ENCODE measurements at places on chromosomes 12 and 14. TPM values are rescaled to one million over a fixed set of nuclear protein-coding genes. Genes with fewer than 3 reads are reported as not detected.

The GALC gene
- total RNA-seq, result 36.9 TPM

The RNU4-1 gene
- total RNA-seq, result under 0.01 TPM

The PDZRN4 gene
- 59.5 TPM for total RNA-seq

The TRPV4 gene
- 0.31 TPM for total RNA-seq

The SRRM4 gene
- total RNA-seq, result 19.7 TPM

The IRAK3 gene
- 6.9 TPM for total RNA-seq

The CLEC4D gene
- not detected for total RNA-seq

The PLCZ1 gene
- not detected for total RNA-seq

The BDKRB1 gene
- not detected for total RNA-seq

The DPPA3 gene
- total RNA-seq, result not detected

The KCNMB4 gene
- total RNA-seq, result 55.1 TPM

The POTEG gene
- not detected for total RNA-seq

The ISM2 gene
- total RNA-seq, result not detected

The GLT1D1 gene
- 8.1 TPM for total RNA-seq

The SERPINA10 gene
- total RNA-seq, result not detected

The REP15 gene
- total RNA-seq, result 4.7 TPM

The P2RX7 gene
- 3.4 TPM for total RNA-seq

The CPNE6 gene
- total RNA-seq, result 27.2 TPM

The TSHR gene
- total RNA-seq, result 0.63 TPM

The KRT3 gene
- total RNA-seq, result not detected

The IL31 gene
- total RNA-seq, result not detected

The NPFF gene
- not detected for total RNA-seq
